ENCODE measurements at places on chromosomes 11 and 22. TPM values are rescaled to one million over a fixed set of nuclear protein-coding genes. Genes with fewer than 3 reads are reported as not detected.

Gene GVQW3
- 4.2 TPM for total RNA-seq

Gene RASD2
- total RNA-seq = 0.09 TPM

Gene PHLDB1
- total RNA-seq = 93.5 TPM

Gene OR9G1
- total RNA-seq = not detected

Gene APOBEC3A
- not detected for total RNA-seq

Gene MMP12
- total RNA-seq = not detected

Gene ADORA2A
- total RNA-seq = 0.74 TPM

Gene GTSE1
- total RNA-seq = 13.4 TPM

Gene MUC6
- not detected for total RNA-seq

Measured in fibroblast of the aortic adventitia (primary cell).